ENCODE measurements at places on chromosomes 1 and 21. TPM values are rescaled to one million over a fixed set of nuclear protein-coding genes. Genes with fewer than 3 reads are reported as not detected.

GRCh38 chr21:46111857-46112724 lies 14.2 kb downstream of the COL6A2 start:
- no peaks in the 10 kb centered on the region for H3K27me3 ChIP-seq
- H3K4me1 ChIP-seq, result no peaks in the 10 kb centered on the region
- no peak for DNase-seq
- no peak overlapping the region for H3K4me3 ChIP-seq
- H3K27ac ChIP-seq, result no peak overlapping the region

DNA sequence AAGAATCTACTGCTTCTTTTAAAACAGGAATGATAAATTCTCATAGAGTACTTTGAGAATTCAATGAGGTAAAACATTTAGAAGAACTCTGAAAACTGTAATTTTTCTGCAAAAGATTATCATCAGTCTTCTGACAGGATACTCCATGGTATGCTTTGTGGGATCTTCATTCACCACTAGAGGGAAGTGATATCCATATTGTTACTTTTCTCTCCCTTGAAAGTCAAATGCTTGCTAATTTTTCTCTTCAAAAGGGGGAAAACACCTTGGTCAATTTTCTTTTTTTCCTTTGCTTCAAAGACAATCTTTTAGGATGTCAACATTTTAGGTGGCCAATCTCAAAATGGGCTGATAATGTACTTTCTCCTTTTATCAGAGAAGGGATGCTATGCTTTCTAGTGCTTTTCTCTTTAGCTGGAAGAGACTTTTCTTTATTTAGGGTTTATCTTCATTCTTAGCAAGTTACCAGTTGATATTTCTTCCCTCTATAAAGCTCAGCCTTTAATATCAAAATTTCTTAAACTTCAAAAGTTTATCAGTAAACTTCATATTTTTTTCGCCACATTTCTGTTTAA lies 95.5 kb downstream of the NEGR1 start:
- no peaks in the 10 kb centered on the region for H3K4me1 ChIP-seq
- peak; percentile 8 for DNase-seq
- no peaks in the 10 kb centered on the region for H3K27me3 ChIP-seq
- H3K36me3 ChIP-seq, result no peaks in the 10 kb centered on the region
- H3K27ac ChIP-seq, result no peak overlapping the region

DNA sequence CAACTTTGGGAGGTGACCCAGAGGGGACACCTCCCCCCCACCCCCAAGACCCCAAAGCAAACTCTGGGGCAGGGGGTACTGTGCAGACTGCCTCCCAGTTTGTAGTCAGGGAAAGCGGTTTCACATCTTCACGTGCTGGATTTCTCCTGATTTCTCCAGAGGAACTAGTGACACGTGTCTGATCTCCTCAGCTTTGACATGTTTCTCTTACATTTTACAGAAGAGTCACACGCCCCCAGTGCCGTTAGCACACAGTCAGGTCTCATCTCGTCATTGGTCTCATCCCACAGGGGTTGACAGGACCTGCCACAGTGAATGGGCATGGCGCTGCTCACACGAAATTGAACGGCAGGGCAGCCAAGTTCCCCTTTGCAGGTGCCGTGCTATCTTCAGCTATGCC lies 11.8 kb downstream of the PDPN start:
- H3K27me3 ChIP-seq, result peaks cover 2% of the 10 kb centered on the region
- H3K4me3 ChIP-seq, result no peak overlapping the region
- no peak for DNase-seq
- H3K4me1 ChIP-seq, result no peaks in the 10 kb centered on the region
- H3K27ac ChIP-seq, result no peak overlapping the region

DNA sequence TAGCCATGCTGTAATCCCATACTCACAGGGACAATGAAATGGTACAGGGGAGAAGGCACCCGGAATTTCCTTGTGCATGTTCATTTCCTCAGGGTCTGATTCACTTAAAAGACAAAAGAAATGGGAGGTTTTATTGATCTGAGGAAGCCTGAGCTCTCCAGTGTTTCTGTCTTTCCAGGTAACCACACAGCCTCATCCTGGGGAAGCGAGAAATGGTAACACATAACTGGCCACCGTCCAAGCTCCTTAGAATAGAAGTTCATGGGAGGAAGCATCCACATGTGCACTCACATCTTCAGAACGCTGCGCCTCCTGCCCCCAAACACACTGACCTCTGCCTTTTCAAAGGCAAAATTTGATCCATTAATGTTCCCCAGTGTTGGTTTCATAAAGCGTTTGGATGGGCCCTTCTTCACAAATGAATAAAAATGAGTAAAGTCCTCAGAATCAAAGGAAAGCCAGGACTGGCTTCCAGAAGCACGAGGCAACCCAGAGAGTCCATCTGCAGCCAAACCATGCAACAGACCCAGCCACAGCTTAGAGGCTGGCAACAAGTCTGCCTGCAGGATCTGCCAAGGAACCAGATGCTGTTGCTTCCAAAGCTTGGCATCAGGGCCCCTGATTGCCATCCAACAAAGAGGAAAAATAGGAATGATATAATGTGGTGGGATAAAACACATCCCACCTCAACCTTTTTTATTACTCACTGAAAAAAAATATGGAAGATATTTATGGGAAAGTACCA lies 120.3 kb downstream of the ZBTB18 start:
- no peaks in the 10 kb centered on the region for H3K36me3 ChIP-seq
- no peak overlapping the region for H3K27ac ChIP-seq
- DNase-seq, result no peak
- no peak overlapping the region for H3K4me3 ChIP-seq
- H3K4me1 ChIP-seq, result no peaks in the 10 kb centered on the region
- H3K27me3 ChIP-seq, result no peaks in the 10 kb centered on the region

DNA sequence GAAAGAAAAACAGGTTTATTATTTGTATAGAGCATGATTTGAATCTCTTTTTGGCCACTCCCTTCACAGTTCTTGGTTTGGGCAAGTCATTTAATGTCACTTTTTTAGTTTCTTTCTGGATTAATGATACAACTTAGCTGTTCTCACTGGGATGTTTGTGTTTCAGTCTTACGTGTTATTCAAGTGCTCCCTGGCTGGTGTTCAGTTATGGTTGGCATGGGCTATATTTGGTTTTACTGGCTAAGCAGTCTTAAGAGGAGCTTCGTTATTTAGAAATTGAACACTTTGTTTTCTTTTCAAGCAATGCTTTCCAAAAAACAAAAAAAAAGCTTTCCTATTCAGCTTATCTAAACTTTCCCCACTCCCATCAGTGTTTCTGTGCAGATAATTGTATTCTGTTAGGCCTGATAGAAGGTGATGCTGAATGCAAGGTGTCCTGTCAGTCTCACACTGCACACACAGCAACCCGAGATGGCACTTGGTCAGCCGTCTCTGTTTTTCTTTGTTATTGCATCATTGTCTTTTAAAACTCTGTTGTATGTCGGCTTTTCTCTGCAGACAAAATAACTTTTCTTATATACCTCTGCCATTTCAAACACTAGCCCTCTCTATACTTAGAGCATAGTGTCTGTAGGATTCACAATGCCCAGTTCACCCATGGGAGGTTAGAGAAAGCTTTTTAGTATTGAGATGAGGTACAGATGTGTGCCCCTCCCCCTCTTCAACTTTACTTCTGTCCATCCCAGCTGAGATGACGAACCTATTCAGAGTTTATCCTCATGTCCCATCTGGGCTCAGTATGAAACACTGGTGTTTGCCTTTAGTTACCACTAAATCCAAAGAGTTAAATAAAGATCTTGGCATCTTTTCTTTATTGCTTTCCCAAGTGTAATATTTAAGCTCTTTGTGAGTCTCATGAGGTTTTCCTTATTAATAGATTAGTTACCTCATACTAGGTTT lies 80.2 kb downstream of the VPS13D start:
- no peak overlapping the region for H3K4me3 ChIP-seq
- peaks cover 3% of the 10 kb centered on the region for H3K4me1 ChIP-seq
- H3K27me3 ChIP-seq, result no peaks in the 10 kb centered on the region
- H3K27ac ChIP-seq, result no peak overlapping the region

DNA sequence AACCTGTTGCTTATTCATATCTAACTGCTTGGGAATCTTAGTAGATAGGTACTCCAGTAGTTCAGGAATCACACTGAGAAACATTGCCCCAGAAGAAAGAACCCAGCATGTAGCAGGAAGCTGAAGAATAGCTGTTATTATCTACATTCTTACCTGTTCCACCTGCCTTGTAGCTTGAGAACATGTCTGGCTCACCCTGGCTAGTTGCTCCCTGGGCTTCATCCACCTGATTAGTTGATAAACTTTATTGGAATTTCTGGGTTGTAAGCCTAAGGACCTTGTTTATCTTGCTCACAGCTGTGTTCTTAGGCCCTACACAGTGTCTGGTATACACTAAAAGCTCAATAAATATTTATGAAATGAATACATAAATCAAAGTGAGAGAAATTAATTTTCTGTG lies 106.3 kb upstream of the DMRTA2 start:
- H3K27me3 ChIP-seq, result no peaks in the 10 kb centered on the region
- H3K4me3 ChIP-seq, result no peak overlapping the region
- no peaks in the 10 kb centered on the region for H3K4me1 ChIP-seq
- no peaks in the 10 kb centered on the region for H3K36me3 ChIP-seq

GRCh38 chr21:44524414-44525371 lies 15.3 kb downstream of the KRTAP10-1 start:
- H3K4me1 ChIP-seq, result no peaks in the 10 kb centered on the region
- H3K27ac ChIP-seq, result no peak overlapping the region
- H3K4me3 ChIP-seq, result no peak overlapping the region
- DNase-seq, result no peak
- no peaks in the 10 kb centered on the region for H3K36me3 ChIP-seq

The MPZ gene
- total RNA-seq, result not detected

The NHLH2 gene
- not detected for total RNA-seq

All from Panc1 (cell line).